Stimulated activated CD8-positive, alpha-beta memory T cell treated with anti-CD3 and anti-CD28 coated beads, Interleukin-4, amount 100 ng/mL, for 4 hours (primary cell): ENCODE measurements at places on chromosomes 5 and 9.

- DNase-seq: no peak
These were observed 28.3 kb downstream of the EBF1 start for GRCh38 chr5:159071382-159071781.

DNA sequence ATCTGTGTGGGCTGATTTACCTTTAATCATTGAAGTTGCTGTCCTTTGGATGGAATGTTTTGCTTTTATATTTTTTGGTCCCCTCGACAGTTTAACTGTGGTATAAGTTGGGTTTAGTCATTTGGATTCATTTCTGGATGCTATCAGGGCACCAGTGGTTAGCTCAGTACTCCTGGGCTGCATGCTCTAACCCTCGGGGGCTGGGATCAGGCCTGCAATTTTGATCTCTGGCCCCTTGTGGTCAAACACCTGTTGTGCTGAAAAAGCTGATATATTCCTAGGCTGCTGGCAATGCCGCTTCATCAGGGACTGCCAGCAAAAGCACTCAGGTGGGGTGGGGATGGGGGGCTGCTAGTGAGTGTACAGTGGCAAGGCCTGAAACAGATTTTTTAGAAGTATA lies 440.4 kb upstream of the RIOK2 start:
- DNase-seq: no peak

GRCh38 chr9:132068605-132069004 lies 11.1 kb downstream of the MED27 start:
- DNase-seq: no peak

GRCh38 chr5:132808866-132809265 lies 4.2 kb upstream of the SOWAHA start:
- no peak for DNase-seq

DNA sequence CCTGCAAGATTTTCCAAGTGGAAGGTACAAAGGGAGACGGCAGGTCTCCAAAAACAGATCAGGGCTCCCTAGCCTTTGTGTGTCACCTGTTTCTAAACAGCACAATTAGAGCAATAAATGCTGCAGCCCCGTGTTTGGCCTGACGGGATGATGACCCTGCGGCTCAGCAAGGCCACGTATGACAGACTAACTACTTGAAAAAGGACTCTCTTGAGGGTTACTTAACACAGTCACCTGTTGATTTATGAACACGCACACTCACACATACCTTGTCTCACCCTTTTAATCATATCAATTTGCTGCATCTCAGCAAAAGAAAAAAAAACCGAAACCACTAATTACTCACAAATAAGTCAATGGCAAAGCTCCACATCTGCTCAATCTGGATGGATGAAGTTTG lies 199.6 kb upstream of the GAS1 start:
- no peak for DNase-seq

DNA sequence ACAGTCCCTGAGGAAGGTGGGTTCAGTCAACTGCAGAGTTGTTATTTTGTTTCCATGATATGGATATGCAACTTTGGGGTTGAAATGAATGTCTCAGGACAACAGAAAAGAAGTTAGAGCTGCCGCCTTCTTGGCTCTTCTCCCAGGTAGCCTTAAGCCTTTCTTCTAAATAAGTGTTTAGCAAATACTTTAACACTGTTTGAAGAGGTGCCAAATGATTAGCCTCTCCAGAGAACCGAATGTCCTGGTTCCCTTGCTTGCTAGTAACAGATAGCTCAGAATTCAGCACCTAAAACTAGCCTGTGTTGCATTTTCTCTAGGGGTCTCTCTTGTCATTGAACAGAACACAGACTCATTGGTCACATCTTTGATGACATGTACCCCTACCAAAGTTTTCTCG lies 127.7 kb upstream of the PIK3R1 start:
- no peak for DNase-seq

DNA sequence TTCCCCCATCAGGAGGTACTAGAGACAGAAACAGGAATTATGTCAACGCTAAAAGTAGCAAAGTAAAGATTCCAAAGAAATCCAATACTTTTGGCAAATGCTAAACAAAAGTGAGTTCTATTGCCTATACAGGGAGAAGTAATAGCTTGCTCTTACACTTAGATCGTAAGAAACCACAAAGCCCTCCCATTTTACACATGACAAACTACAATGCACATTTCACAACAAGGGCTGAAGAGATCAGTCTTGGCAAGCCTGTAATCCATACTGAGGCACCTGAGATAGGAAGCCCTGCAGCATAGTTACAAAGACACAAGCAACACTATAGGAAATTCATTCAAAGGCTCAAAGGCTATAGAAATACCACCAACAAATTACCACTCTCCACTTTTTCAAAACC lies 7.7 kb downstream of the HNRNPK start:
- DNase-seq: no peak

DNA sequence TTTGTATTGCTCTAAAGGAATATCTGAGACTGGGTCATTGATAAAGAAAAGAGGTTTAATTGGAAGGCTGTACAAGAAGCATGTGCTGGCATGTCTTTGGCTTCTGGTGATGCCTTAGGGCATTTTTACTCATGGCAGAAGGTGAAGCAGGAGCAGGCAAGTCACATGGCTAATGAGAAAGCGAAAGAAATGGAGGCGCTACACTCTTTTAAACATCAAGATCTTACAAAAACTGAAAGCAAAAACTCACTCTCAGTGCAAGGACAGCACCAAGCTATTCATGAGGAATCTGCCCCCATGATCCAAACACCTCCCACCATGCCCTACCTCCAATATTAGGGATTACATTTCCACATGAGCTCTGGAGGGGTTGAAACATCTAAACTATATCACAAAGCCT lies 1458.8 kb upstream of the ACO1 start:
- DNase-seq: no peak

DNA sequence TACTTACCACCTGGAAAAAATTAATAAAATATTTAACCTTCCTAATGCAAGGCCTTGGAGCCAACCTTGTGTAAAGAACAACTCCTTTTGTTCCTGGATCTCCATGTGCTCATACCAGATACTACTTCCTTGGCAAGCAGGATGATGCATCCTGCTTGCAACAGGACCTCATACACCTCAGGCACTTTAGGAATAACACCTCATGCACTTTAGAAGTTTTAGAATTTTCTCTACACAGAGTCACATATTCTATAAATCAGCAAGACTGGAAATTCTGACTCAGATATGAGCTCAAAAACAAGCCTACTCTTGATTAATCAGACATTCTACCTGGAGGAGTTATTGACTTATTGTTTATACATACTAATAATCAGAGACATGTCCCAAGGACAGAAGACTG lies 209.6 kb upstream of the CDH10 start:
- no peak for DNase-seq

DNA sequence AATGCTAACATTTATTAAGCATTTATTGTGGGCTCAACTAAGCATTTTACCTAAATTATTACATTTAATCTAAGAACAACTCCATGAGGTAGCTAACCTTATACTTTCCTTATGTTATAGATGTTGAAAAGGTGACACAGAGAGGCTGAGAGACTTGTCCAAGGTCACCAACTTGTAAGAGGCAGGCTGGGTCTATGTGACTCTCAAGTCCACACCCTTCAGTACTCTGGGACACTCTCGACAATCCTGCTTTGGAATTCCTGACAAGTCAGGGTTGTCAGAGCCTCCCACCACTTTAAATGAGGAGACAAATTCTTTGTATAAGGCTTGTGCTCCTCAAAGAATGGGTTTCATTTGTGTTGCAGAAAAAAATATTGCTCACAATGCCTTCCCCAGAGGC lies 67.2 kb downstream of the NRG2 start:
- DNase-seq: no peak

- DNase-seq: no peak
These were observed 68.4 kb downstream of the RAD23B start for GRCh38 chr9:107351382-107352045.

DNA sequence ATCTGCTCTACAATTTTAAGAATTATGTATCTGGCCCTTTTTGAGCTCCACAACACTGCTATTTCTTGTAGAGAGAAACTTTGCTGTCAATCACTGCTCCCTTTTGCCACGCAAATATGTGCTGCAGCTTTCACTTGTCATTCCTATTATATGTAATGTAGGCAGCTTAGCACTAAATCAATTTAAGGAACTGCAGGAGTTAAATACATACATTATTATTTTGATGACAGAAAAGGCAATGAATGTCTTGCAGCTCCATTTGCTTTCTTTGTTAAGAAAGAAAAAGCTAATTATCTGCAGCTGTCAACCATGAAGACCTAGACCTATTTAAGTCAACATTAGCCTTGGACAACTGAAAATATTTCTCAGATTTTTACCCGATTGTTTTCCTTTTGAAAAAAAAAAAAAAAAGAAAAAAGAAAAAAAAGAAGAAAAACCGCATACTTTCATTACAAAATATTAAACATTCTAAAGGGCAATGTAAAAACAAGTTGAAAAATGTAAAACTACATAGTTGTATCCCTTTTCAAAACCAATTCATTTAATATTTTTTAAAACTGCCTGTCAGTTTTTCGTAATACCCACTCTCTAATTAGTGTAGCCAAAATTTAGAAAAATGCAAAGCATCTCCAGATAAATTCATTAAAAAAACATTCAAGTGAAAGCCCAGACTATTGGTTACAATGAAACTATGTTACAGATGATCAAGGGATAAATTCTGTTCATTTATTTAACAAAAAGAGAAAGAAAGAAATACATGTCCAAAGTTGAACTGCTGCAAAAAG lies 57.2 kb downstream of the RFX3 start:
- DNase-seq: no peak

GRCh38 chr5:159735749-159736660 lies 180.3 kb upstream of the ADRA1B start:
- no peak for DNase-seq

- DNase-seq: no peak
These were observed 55.3 kb downstream of the DAP start for GRCh38 chr5:10705747-10706146.

DNA sequence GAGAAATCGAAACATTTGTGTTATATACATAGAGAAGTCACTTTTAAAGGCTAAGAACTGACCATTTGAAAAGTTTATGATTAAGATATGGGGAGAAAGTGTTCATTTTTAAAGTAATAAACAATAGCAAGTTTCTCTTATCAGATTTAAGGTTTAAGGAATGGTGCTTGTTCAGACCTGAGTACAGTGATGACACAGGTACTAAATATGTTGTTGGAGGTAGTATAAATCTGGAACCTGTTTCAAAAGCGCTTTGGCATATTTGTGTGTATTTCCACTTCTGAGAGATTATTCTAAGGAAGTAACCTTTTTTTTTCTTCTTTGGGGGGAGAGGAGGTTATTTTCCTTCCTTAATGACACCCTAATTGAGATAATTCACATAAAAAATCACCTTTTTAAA lies 18.4 kb downstream of the CDC42SE2 start:
- DNase-seq: no peak

DNA sequence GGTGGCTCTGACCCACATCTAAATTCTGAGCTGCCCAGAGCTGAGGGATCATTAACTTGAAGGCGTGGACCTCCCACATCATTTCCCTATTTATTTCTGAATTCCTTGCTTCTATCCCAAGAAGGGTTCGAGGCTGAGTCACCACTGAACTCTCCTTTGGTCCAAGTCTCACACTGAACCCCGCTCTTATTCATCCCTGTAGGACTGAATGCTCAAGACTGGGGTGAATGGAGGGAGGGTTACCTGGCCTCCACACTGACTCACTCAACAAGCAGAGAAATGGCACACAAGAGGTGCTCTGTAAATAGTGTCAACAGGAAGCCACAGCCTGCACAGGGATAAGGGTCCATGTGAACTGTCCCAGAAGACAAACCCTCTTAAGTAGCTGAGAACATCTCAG lies 79.1 kb upstream of the FSTL4 start:
- DNase-seq: no peak

DNA sequence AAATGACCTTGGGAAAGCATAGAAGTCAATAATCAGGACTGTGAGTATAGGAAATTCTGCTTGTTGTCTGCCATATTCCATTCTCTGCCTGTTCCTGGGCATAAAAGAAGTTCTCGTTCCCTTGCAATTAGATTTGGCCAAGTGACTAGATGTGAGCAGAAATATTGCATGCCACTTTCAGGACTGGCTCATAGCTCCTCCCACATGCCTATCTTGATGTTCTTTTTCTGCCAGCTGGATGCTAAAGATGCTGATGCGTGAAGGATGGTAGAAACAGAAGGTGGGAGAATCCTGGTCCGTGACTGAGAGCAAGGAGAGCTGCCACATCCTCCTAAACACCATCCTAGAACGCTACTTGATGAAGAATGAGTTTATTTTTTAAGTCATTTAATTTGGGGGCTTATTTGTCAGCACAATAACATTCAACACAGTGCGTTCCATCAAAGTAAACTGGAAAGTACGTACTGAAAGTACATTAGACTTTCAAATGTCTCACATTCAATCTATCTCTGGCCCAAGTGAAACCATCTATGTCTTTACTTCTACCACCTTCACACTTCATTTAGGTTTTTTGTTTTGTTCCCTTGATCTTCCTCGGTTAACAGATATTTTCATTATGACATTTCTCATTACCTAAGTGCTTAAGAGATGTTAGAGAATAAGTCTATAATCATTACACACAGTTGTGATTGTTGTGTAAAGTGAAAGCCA lies 648.5 kb downstream of the RAB3C start:
- no peak for DNase-seq

- DNase-seq: no peak
These were observed 76.3 kb downstream of the HSPA4 start for GRCh38 chr5:133128066-133128465.

DNA sequence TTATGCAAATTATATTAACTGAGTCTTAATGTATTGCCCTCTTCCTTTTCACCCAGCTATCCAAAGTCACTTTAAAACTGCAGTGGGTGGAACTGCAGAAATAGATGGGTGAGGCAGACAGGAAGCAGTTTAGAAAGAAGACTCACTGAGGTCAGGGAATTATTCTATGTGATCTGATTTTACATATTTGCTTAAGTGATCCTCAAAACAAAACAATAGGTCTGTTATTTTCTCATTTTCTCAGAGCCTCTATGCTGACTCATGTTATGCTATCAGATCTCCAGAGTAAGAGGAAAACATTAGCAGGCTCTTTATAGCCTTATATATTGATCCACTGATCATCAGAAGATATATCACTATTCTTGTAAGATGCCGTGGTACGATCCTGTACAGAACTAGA lies 63.5 kb downstream of the MRPS27 start:
- DNase-seq: no peak

DNA sequence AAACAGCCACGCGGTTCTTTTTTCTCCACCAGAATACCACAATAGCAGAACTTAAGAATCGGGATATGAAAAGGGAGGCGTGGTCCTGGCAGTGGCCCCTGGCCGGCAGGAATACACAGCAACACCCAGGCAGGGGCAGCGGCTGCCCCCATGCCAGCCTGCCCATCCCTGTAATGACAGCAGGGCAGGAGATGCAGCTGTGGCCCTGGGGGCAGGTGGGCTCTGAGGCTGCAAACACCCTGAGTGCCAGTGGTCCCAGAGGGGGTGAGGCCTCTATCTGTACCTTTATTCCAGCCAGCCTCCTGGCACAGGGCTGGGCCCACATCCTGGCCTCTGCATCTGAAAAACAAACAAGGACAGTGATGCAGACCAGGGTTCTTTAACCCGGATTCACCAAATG lies 12.4 kb downstream of the DIPK1B start:
- no peak for DNase-seq

- no peak for DNase-seq
These were observed 456.2 kb downstream of the RASEF start for GRCh38 chr9:82606492-82607382.

- no peak for DNase-seq
These were observed 103.4 kb downstream of the PHF2 start for GRCh38 chr9:93679536-93680442.

- no peak for DNase-seq
These were observed 17.4 kb downstream of the FYB1 start for GRCh38 chr5:39201781-39202596.
